ENCODE measurements at places on chromosomes 1 and 21.

GRCh38 chr1:53370369-53370961 lies 42.6 kb upstream of the LRP8 start:
- DNase-seq, result no peak
- H3K4me3 ChIP-seq, result no peak overlapping the region
- H3K27me3 ChIP-seq, result no peaks in the 10 kb centered on the region
- H3K36me3 ChIP-seq, result no peaks in the 10 kb centered on the region
- H3K27ac ChIP-seq, result no peak overlapping the region

DNA sequence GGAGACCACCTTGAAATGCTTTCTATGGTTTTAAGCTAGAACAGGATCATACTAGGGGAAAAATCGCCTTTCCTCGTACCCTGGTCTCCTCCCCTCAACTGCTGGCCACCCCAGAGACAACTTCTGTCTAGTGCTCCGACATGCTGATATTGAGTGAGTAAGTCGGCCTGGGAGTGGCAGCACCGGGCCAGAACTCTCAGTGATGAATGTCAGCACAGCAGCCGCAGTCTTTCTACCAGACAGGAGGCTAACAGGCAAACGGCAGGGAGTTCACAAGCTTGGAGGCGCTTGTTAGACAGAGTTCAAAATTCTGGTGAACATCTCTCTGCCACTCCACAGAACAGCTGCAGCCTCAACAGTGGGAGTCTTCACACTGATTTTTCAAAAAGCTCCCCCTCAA lies 716.9 kb downstream of the ADGRL2 start:
- no peaks in the 10 kb centered on the region for H3K36me3 ChIP-seq
- no peak for DNase-seq
- no peak overlapping the region for H3K27ac ChIP-seq
- H3K4me1 ChIP-seq, result no peaks in the 10 kb centered on the region
- H3K27me3 ChIP-seq, result no peaks in the 10 kb centered on the region
- no peak overlapping the region for H3K4me3 ChIP-seq

GRCh38 chr1:208203848-208204609 lies 40.2 kb downstream of the PLXNA2 start:
- DNase-seq, result no peak
- no peaks in the 10 kb centered on the region for H3K36me3 ChIP-seq
- H3K4me1 ChIP-seq, result no peaks in the 10 kb centered on the region
- H3K27me3 ChIP-seq, result no peaks in the 10 kb centered on the region

GRCh38 chr1:224774378-224774777 lies 155.1 kb upstream of the DNAH14 start:
- H3K4me3 ChIP-seq, result no peak overlapping the region
- no peaks in the 10 kb centered on the region for H3K4me1 ChIP-seq
- DNase-seq, result no peak
- no peaks in the 10 kb centered on the region for H3K36me3 ChIP-seq

- H3K4me3 ChIP-seq, result no peak overlapping the region
- no peaks in the 10 kb centered on the region for H3K36me3 ChIP-seq
- no peak overlapping the region for H3K27ac ChIP-seq
Measured at GRCh38 chr1:17199267-17200044, 5.5 kb upstream of the PADI1 start.

GRCh38 chr1:225409051-225409450 lies 18.8 kb downstream of the LBR start:
- H3K4me1 ChIP-seq, result peaks cover 4% of the 10 kb centered on the region
- H3K4me3 ChIP-seq, result no peak overlapping the region
- H3K36me3 ChIP-seq, result peaks cover 85% of the 10 kb centered on the region
- H3K27ac ChIP-seq, result no peak overlapping the region
- DNase-seq, result no peak
- H3K27me3 ChIP-seq, result no peaks in the 10 kb centered on the region

DNA sequence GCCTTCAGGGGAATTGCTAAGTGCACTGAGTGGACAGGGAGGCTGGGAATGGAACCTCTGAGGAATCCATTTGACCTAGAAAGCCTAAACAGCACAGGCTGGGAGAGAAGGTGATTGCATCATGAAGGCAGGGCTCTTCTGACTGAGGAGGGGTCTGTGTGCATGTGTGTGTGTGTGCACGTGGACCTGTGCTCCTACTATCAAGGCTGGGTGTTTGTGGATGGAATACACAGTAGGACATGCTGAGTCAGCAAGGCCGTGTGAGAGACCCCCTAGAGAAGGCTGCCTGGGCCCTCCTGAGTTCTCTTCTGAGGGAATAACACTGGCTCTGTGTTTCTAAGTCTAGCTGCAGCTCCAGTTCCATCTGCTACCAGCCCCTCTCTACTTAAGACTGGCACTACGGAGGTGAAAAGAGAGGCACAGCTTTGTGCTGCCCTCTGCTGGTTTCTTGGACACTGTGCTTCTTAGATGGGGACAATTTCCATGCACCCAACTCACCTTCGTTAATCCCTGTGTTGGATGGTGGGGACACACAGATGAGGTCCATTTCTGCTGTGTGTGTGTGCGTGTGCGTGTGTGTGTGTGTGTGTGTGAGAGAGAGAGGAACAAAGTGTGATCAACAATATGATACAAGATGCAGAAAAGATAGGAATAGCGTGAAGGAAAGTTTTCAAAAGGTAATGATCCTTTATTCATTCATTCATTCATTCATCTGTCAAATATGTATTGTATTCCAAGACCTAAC lies 6.2 kb upstream of the EFCAB14 start:
- peak; percentile 60 for DNase-seq
- no peak overlapping the region for H3K4me3 ChIP-seq
- no peak overlapping the region for H3K27ac ChIP-seq
- no peaks in the 10 kb centered on the region for H3K4me1 ChIP-seq
- no peaks in the 10 kb centered on the region for H3K27me3 ChIP-seq
- H3K36me3 ChIP-seq, result no peaks in the 10 kb centered on the region

DNA sequence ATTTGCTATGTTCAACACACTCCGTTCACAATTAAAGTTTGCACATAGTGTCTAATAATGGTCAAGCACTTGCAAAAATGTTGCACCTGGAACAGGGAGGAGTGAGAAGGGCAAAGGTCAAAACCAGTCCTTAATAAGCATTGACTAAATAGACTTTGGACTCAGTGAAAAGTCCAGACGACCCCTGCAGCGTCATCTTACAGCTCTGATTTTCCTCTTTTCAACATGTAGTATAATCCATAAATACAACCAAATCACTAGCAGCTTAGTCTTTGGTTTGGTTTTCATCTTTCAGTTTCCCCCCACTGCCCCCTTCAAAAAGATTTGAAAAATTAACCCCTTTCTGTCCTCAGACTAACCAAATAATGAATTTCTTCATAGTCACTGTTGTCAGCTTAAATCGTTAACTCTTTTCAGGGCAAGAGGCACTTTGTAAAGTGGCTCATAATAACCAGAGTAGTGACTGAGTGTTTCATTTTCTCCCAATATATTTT lies 290.3 kb downstream of the PTPRC start:
- DNase-seq, result no peak
- no peaks in the 10 kb centered on the region for H3K36me3 ChIP-seq
- peak overlapping the region; percentile 88 for H3K27ac ChIP-seq
- no peaks in the 10 kb centered on the region for H3K27me3 ChIP-seq

DNA sequence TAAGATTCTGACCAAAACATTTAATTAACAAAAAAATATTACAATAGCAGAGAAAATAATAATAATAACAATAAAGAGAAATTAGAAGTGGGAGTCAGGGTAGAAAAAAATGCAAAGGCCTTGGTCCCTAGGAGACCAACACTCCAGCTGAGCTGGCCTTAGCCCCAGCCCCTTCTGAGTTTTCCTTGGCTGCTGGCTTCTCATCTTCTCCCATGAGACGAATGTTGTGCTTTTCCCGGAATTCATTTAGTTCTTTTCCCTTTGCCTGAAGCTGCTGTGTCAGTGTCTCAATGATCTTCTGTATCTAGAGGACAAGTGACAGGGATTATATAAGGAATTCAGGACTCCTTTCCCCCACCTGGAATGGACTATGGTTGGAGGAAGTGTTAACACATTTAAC lies 2.4 kb downstream of the KLHDC9 start:
- H3K4me1 ChIP-seq, result peaks cover 34% of the 10 kb centered on the region
- no peaks in the 10 kb centered on the region for H3K27me3 ChIP-seq
- DNase-seq, result no peak
- H3K36me3 ChIP-seq, result peaks cover 31% of the 10 kb centered on the region
- no peak overlapping the region for H3K4me3 ChIP-seq

Data from CD14-positive monocyte (primary cell).